Bone marrow (tissue), 2 donors: ENCODE measurements at places on chromosomes 11 and 22.

GRCh38 chr11:134014511-134014910, 54.4 kb upstream of the JAM3 start:
- DNase-seq = no peak

DNA sequence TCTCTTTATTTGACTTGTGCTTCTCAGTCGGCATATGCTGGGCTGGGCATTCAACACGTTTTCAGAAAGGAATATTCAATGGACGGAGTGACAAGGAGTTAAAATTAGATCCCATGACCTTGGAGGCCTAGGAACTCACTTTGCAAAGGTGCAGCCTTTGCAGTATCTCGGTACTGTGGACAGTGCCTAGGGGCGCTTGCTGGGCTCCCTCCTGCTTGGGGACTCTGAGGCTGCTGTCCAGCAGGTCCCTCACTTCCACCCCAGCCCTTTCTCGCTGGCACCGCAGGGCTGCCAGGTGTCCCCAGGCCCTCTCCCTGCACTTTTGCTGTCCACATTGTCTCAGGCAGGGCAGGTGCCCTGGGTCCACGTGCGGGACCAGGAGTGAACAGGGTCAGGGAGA, 255.5 kb upstream of the B3GAT1 start:
- no peak for DNase-seq

DNA sequence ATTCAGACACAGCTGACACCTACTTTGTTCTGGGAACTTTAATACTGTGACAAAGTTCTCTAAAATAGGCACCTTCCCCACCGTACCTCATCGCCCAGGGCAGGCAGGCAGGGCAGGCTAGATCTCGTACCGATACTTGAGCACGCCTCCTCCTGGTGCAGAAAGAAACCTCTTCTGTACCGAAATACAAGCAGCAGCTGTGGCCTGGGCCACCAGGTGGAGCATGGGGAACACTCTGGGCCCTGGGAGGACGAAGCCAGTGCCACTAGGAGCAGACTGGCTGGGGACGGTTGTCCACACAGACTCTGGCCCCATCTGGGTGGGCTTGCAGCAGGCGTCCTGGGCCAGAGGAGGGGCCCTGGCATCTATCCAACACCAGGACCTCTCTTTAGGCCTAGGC, 12.8 kb downstream of the PMM1 start:
- DNase-seq = peak; percentile 32

- no peak for DNase-seq
Measured at GRCh38 chr11:115198321-115198741, 305.9 kb downstream of the CADM1 start.

DNA sequence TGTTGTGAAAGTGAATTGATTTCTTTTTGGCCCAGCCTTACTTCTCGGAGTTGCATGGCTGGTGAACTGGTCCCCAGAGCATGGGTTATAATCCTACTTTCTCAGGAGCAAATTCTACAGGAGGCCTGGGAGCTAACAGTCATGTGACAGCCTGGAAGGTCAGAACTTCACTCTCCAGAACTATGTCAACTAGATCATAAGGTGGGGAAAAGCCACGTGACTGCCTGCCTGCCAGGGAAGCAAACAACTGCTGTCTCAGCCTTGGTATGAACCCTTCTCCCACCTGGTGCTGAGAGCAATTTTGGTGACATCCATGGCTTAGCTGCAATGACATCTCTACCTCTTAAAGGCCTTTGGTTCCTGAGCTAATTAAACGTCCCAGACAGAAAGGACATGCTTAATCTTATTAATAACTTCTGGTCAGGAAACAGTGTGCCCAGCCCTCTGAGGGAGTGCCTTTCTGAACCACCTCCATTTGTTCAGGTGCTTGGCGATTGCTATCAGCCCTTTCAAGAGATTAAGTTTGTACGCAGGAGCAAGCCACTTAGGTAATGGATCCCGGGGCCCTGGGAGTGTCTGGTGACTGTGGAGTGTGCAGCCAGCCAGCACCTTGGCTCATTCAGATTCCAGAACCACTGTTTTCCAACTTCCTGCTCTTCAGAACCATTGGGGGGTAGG, 1.4 kb upstream of the CREB3L1 start:
- DNase-seq = no peak

DNA sequence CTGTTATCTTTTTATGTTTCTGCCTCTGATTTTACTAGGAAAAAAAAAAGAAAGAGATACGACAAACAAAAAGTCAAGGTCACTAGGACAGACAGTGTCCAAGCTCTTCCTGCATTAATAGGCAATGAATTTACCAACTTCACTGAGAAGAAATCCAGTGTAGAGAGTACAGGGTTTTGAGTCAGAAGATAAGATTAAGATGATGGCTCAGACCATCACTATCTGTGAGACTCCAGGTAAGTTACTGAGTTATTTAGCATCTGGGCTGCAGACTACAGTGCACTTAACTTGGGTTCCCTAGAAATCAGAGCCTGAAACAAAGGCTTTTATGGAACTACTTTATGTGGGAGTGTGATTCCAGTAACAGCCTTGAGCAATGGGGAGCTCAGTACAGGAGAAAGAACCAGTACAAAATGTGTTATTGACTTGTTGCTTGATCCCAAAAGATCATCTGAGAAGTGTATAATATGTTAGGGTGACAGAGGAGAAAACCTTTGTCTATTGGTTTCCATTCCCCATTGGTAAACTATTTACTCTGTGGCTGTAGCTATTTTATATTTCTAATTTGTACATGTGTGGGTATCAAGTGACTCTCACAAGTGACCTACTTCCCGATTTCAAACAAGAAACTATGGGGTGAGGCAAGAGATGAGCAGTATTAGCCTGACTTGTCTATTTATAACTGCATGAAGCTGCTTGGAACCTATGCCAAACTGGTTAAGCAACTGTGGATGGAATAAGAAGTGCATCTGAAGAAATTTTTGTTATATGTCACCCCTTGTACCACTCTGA, 395.8 kb downstream of the RAB38 start:
- DNase-seq = no peak

- DNase-seq = no peak
Measured at GRCh38 chr22:27997538-27997937, 78.5 kb upstream of the PITPNB start.

DNA sequence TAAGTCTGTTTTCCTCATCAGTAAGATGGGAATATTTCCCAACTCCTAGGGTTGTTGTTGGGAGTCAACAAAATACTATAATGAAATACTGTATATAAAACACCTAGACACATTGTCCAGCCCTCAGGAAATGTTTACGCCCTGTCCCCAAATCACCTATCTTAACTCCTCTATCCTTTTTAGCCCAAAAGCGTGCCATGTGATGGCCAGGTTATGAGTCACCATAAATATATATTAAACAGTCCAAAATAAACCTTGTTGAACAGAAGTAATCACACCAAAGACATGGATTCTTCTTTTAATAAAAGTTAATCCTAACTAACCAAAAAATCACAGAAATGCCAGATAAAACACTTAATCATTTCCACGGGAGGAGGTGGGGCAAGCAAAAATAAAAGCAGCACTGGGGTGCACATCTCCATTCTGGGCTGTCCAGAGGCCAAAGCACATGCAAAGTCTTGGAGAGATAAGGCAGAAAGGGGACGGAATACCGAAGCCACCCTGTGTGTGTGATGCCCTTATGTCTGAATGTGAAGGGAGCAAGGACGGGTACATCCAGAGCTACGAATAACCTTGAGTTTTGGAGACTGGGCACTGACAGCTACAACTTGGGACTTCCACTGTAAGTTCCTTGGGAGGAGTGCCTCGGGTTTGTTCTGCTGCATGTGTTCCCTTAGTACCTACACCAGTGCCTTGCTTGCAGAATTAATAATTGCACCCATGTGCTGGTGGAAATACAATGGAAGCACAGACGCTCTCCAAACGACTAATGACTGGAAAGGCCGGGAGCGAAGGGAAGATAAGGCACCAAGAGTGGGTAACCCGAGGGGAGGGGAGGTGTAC, 1.1 kb downstream of the OSBP start:
- DNase-seq = no peak
